ENCODE measurements at places on chromosomes 3 and 15.

DNA sequence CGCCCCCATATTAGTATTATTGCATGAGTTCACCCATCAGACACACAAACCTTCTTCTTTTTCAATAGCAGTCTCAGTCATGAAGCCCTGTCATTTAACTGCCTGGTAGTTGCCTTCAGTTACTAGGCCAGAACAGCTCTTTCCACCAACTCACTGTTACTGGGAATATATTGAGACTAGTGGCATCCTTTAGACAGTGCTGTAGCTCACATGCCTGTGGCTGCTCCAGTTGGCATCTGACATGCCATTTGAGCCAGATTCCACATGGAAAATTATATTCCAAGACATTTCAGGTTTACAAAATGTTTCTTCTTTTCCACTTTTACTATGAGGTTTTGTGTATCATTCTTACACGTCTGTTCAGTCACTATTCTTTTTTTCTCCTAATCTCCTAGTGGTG is 146.1 kb downstream of the GHSR start:
- DNase-seq, result no peak

GRCh38 chr3:143928056-143928455 is 43.6 kb upstream of the DIPK2A start:
- no peak for DNase-seq

DNA sequence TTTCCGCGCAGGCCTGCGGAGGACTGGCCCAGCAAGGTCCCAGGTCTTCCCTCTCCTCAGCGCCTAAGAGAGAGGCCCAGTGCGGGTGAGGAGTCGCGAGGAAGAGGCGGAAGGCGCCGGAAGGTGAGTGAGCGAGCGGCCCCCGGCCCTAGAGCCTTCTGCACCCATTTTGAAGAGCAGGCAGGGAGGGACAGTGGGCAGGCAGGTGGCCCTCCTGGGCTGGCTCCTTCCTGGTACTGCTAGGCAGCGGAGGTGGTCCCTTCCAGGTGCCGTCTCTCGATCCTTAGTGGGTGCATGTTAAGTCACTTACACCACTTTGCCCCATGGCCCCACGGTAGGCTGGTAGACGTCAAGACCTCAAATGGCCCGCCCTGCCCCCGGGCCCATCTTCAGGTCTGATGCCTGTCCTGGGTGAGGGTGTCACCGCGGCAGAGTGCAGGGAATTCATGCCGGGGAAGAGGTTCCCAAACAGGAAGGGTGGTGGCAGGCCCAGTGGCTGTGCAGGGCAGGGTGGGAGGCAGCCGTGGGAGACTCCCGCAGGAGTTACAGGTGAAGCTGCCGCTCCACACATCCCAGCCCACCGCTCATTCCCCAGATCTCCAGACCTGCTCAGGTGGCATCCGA is 14.4 kb downstream of the PAK6 start:
- no peak for DNase-seq

DNA sequence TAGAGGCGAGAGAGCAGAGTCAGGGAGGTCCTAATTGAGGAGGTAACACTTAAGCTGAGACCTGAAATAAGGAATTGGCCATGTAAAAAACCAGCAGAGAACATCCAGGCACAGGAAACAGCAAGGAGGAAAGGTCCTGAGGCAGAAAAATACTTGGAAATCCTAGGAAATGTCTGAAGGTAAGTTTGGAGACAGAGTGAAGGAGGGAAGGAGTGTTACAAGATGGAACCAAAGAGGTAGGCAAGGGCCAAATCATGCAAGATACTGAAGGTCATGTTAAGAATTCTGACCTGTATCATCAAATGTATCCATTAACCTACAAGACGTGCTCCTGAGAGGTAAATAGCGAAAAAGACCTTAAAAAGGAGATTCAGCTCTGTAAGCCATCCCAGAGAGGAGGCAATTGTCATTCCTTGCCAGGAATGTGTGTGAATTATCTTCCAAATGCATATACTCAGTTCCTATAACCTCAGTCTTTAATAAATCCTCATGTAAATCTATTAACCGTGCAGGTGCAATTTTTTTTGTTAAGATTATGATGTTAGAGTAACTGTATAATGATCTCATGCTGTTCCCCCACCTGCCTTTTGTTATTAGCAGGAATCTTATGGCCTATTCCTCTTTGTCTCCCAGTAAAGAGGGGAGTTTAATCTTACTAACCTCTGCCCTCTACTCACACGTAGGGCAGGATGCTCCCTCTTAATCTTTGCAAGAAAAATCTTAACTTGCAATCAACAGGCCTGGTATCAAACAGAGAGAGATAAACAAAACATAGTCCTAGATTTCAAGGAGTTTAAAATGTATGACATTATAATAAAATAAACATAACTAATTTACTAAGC is 166.9 kb downstream of the ULK4 start:
- DNase-seq, result no peak

DNA sequence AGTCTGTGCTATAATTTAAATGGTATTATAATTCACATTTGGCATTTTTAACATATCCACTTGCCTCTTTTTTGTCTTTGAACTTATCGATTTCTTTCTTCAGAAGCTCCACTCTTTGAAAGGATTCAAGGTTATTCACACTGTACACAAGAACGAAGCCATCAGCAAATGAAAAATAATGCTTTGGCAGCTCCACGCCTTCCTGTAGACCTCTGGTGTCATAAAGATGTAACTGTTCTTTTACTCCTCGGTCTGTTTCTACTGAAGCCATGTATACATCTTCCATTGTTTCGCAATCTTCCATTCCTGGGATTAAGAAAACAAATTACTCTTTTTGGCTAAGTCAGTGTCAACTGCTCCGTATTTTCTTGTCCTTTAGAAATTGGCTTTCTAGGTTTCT is 16.0 kb downstream of the NKIRAS1 start:
- DNase-seq, result no peak
